Left lung (tissue), 14 donors: ENCODE measurements at places on chromosomes 1 and 21. TPM values are rescaled to one million over a fixed set of nuclear protein-coding genes. Genes with fewer than 3 reads are reported as not detected.

GRCh38 chr1:174743654-174744561, 255.8 kb upstream of the CACYBP start:
- no peak overlapping the region for H3K27ac ChIP-seq
- H3K36me3 ChIP-seq = no peaks in the 10 kb centered on the region
- DNase-seq = peak; percentile 27

The TNFRSF4 gene
- 3.5 TPM for total RNA-seq

The TSSK3 gene
- 1.8 TPM for total RNA-seq

GRCh38 chr1:46372431-46372830, 21.7 kb upstream of the FAAH start:
- no peak overlapping the region for H3K27ac ChIP-seq
- H3K4me3 ChIP-seq = no peak overlapping the region
- DNase-seq = no peak
- H3K36me3 ChIP-seq = no peaks in the 10 kb centered on the region
- H3K27me3 ChIP-seq = no peaks in the 10 kb centered on the region

- H3K36me3 ChIP-seq = no peaks in the 10 kb centered on the region
- H3K4me3 ChIP-seq = no peak overlapping the region
- H3K27me3 ChIP-seq = no peaks in the 10 kb centered on the region
- DNase-seq = no peak
Observed at GRCh38 chr1:64975127-64975526, 8.8 kb upstream of the JAK1 start.

DNA sequence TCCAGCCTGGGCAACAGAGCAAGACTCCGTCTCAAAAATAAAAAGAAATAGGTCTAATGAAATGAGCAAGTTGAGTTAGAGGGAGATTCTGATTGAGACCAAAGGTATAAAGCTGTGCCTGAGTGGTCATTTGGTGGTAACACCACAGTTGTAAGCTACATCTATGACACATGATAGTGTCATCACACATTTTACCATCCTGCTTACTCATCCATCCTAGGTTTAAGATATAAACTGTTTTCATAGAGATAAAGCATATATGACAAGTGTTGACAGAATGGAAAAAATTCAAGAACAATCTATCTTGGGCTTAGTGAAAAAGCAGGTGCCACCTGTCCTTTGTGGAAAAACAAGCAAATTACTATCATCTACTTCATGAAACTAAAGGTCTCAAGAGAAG, 7.1 kb upstream of the CFAP141 start:
- no peak for DNase-seq
- peaks cover 12% of the 10 kb centered on the region for H3K4me1 ChIP-seq
- no peaks in the 10 kb centered on the region for H3K27me3 ChIP-seq
- no peak overlapping the region for H3K4me3 ChIP-seq

The IRF2BP2 gene
- total RNA-seq = 135 TPM

GRCh38 chr1:78339490-78339889, 151.3 kb upstream of the PTGFR start:
- DNase-seq = no peak
- no peak overlapping the region for H3K4me3 ChIP-seq
- H3K27ac ChIP-seq = no peak overlapping the region
- H3K27me3 ChIP-seq = no peaks in the 10 kb centered on the region

The OPRD1 gene
- total RNA-seq = not detected

- H3K27ac ChIP-seq = no peak overlapping the region
- H3K4me1 ChIP-seq = no peaks in the 10 kb centered on the region
- no peak overlapping the region for H3K4me3 ChIP-seq
- DNase-seq = no peak
Observed at GRCh38 chr21:15669247-15669646, 60.5 kb upstream of the USP25 start.

- DNase-seq = no peak
- no peaks in the 10 kb centered on the region for H3K27me3 ChIP-seq
- no peaks in the 10 kb centered on the region for H3K36me3 ChIP-seq
- H3K4me3 ChIP-seq = no peak overlapping the region
- no peaks in the 10 kb centered on the region for H3K4me1 ChIP-seq
Observed at GRCh38 chr1:188397521-188397920, 1568.8 kb downstream of the PLA2G4A start.

The MYCL gene
- 2.7 TPM for total RNA-seq
